ENCODE measurements at places on chromosomes 3 and 15. TPM values are rescaled to one million over a fixed set of nuclear protein-coding genes. Genes with fewer than 3 reads are reported as not detected.
A peak's percentile ranks its signal among the peaks of the same experiment; 100 is the strongest.

PCBP4 gene
- total RNA-seq: 17.4 TPM

PIGBOS1 gene
- total RNA-seq: 17.1 TPM

- H3K4me1 ChIP-seq: peaks cover 5% of the 10 kb centered on the region
- H3K4me3 ChIP-seq: no peak overlapping the region
- no peaks in the 10 kb centered on the region for H3K27me3 ChIP-seq
- no peaks in the 10 kb centered on the region for H3K36me3 ChIP-seq
- H3K27ac ChIP-seq: no peak overlapping the region
Observed at GRCh38 chr3:81864272-81864671, 102.8 kb upstream of the GBE1 start.

- no peak overlapping the region for H3K4me3 ChIP-seq
- H3K27ac ChIP-seq: no peak overlapping the region
- H3K36me3 ChIP-seq: peaks cover 15% of the 10 kb centered on the region
- H3K27me3 ChIP-seq: no peaks in the 10 kb centered on the region
- peaks cover 10% of the 10 kb centered on the region for H3K4me1 ChIP-seq
Observed at GRCh38 chr15:98923579-98923978, 84.0 kb downstream of the PGPEP1L start.

- no peak overlapping the region for H3K27ac ChIP-seq
- H3K4me3 ChIP-seq: no peak overlapping the region
- no peaks in the 10 kb centered on the region for H3K36me3 ChIP-seq
- DNase-seq: peak; percentile 60
- H3K4me1 ChIP-seq: peaks cover 16% of the 10 kb centered on the region
Observed at GRCh38 chr15:74384881-74385643, 17.6 kb upstream of the CYP11A1 start.
